Activated effector memory CD4-positive, alpha-beta T cell treated with Interleukin-2 at 50 U/mL for 16 hours (primary cell): ENCODE measurements at places on chromosomes 5 and 9.

GRCh38 chr5:35771839-35772238 lies 84.9 kb upstream of the IL7R start:
- no peak for DNase-seq

- no peak for DNase-seq
These were observed 88.8 kb downstream of the TLE4 start for GRCh38 chr9:79660615-79661014.

DNA sequence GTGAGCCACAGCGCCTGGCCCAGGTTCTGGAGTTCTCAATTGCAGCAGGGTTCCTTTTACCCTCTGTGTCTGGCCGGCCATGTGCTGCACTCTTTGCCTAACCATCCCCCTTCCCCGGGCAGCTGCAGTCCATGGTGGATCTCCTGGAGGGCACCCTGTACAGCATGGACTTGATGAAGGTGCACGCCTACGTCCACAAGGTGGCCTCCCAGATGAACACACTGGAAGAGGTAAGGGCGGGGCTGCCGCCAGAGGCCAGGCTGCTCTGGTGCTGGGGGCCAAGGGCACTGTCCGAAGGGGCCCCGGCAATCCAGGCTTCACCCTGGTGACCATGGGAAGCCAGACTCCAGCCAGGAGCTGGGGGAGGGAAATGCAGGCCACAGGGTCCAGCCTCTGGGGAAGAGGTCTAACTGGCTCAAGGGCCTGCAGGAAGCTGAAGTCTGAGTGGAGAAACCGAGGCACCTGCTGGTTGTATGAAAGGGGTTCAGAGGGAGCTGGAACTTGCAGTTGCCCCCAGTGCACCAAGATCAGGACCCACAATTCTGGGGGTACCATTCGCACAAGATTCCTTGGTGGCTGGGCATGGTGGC lies 18.1 kb downstream of the OLFML2A start:
- no peak for DNase-seq

DNA sequence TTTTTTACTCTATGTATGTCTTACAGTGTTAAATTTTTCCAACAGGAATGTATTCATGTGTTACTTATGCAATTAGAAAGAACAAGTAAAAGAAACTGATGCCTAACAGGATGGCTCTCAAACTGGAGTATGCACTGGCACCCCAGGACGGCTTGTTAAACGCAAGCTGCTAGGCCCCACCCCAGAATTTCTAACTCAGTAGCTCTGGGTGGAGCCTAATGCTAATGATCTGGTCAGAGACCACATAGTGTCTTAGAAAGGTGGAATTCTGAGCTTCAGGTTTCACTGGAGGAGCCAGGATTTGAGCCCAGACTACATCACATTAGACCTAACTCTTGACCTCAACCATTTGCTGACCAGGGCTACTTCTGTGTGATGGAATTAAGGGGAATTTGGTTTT lies 34.4 kb downstream of the SHC3 start:
- DNase-seq: no peak

DNA sequence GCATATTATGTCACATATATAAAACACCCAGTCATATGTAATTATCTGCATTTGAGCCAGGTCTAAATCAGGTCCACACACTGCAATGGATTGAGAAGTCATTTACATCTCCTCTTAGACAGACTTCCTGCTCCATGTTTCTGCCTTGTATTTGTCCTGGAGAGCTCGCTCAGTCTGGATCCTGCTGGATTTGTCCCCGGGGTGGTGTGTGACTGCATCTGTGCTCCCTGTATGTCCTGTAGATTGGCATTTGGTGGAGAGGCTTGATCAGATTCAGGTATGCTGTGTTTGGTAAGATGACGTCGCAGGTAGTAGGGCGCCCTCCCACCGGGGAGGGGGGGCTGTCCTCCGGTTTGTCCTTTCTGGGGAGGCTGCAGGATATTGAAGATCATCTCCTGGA lies 33.6 kb upstream of the IER5L start:
- no peak for DNase-seq

DNA sequence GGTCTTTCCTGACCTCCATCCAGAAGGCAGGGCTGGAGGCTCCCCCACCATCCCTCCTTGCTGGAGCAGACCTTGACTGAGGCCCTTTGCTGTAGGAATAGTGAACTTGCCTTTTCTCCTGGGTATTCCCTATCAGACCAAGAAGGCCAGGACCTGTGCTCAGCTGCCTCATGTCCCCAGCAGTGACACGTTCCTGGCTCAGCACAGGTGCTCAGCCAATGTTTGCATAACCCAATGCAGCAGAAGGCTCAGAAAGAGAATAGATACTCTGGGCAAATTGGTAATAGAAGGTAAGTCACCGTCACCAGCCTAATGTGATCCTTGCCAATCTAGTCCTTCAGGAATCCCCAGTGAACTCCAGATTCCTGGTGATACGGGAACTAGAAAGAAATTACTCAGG lies 96.4 kb downstream of the ACTL7B start:
- no peak for DNase-seq

- no peak for DNase-seq
These were observed 37.7 kb upstream of the STXBP1 start for GRCh38 chr9:127574072-127574993.

GRCh38 chr5:35012796-35013195 lies 35.0 kb downstream of the AGXT2 start:
- DNase-seq: no peak

- DNase-seq: no peak
These were observed 22.4 kb upstream of the NREP start for GRCh38 chr5:111779260-111779921.

GRCh38 chr5:16090270-16090669 lies 89.3 kb downstream of the MARCHF11 start:
- no peak for DNase-seq

GRCh38 chr9:35594471-35594870 lies 10.6 kb upstream of the TESK1 start:
- DNase-seq: no peak

- no peak for DNase-seq
These were observed 244.0 kb downstream of the EPB41L4A start for GRCh38 chr5:112174959-112175594.

- DNase-seq: no peak
These were observed 472.7 kb upstream of the CDH9 start for GRCh38 chr5:27511061-27511460.

GRCh38 chr5:146533260-146533857 lies 17.4 kb upstream of the GPR151 start:
- peak; percentile 55 for DNase-seq

- DNase-seq: no peak
These were observed 216.5 kb upstream of the DMRT1 start for GRCh38 chr9:624935-625500.

DNA sequence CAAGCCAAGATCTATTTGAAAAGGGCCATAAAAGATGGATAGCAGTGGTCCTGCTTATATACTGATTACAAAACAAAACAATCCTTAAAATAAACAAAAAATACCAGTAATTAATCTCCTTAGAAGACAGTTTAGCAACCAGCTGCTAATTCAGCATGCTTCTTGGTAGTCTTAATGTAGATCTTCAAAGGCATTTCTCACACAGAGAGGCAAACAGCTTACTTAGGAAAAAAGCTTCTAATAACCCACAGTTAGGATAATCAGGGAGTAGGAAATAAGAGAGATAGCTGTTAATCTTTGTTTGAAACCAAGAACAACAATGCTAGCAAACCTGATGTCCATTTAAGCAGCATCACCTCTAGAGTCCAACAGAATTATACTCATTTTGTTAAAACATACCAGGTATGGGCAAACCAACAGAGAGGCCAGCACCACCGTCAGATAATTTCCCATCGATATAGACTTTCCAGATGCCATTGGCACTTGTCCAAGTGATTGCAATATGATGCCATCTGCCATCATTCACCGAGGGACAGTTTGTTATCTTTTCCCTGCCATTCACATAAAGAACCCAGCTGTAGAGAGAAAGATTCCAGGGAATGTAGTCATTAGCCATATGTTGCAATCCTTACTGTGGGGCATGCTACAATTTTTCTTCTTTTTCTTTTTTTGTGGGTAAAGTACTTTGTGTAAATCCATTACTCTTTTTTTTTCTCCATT lies 105.6 kb upstream of the TXNDC8 start:
- DNase-seq: no peak

DNA sequence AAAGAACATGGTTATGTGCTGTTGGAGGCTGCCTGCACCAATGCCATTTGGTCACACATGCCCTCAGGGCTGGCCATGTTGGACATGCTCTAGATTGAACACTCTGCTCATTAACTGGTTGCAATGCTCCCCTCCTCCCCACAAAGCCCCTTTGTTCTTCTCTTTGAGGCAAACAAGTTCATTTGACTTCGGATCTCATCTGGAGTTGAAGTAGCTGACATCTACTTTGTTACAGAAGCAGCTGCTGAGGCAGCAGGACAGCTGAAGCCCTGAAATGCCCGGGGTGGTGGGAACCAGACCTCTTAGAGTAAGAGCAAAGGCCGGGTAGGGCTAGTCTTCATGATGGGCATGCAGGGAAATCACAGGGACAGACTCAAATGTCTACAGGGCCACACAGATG lies 123.5 kb downstream of the APBA1 start:
- DNase-seq: no peak

- DNase-seq: no peak
These were observed 17.2 kb upstream of the C5orf15 start for GRCh38 chr5:133985540-133986180.

GRCh38 chr5:118883362-118883761 lies 105.0 kb downstream of the DTWD2 start:
- no peak for DNase-seq

DNA sequence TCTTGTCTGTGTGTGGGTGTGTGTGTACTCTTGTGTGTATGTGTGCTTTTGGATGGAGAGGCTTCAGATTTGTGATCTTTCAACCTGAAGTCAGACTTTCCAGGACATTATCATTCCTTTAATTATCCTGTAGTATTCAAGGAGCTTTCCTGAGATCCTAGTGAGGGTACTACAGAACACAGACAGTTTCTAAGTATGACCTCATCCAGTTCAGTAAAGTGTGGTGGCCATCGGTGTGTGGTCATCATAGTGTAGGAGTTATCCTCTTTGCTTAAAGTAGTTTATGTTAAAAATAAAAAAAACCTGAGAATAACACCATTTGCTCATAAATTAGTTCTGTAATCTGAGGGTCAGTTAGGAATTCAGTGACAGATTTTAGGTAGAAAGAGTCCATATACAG lies 478.0 kb upstream of the ACTBL2 start:
- no peak for DNase-seq

- DNase-seq: no peak
These were observed 48.0 kb downstream of the IPO11 start for GRCh38 chr5:62460578-62460983.

- no peak for DNase-seq
These were observed 3.3 kb downstream of the MAPKAP1 start for GRCh38 chr9:125703662-125704061.

GRCh38 chr9:99635032-99635431 lies 186.7 kb upstream of the NR4A3 start:
- no peak for DNase-seq

- DNase-seq: no peak
These were observed 23.4 kb downstream of the UBE2R2 start for GRCh38 chr9:33840381-33840780.

DNA sequence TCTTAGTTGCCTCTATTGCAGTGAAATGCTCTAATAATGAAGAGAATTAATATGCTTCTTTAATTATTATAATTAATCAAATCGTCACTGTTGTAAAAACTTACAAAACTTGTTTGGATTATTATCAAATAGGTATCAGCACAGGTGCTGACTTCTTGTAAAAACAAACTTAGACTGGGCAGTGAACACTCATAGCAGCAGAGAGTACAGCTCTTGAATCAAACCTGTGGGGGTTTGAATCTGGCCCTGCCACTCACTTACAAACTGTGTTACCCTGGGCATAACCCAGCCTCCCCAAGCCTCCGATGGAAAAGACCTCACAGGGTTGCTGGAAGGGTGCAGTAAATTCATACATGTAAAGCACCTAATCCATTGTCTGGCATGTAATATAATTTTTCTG lies 35.1 kb downstream of the MAP3K1 start:
- no peak for DNase-seq

- no peak for DNase-seq
These were observed 49.2 kb downstream of the ESM1 start for GRCh38 chr5:54936201-54936600.

- no peak for DNase-seq
These were observed 15.7 kb upstream of the GDA start for GRCh38 chr9:72133365-72134035.

DNA sequence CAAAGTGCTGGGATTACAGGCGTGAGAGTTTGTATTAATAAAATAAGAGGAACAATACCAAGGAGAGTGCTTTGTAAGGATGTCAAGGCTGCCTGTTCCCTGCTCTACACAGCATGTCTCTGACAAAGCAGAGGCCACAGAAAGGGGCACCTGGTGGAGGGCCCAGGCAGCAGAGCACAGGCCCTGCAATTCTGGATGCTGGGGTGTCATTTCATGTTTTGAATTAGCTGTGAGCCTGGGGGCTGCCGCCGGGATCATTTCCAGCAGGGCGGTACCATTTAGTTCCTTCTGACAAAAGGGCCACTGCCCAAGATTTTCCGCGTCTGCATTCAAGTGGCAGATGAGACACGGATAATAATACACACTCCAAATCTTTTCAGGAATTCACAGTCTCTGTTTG lies 396.9 kb downstream of the GADD45G start:
- DNase-seq: no peak

DNA sequence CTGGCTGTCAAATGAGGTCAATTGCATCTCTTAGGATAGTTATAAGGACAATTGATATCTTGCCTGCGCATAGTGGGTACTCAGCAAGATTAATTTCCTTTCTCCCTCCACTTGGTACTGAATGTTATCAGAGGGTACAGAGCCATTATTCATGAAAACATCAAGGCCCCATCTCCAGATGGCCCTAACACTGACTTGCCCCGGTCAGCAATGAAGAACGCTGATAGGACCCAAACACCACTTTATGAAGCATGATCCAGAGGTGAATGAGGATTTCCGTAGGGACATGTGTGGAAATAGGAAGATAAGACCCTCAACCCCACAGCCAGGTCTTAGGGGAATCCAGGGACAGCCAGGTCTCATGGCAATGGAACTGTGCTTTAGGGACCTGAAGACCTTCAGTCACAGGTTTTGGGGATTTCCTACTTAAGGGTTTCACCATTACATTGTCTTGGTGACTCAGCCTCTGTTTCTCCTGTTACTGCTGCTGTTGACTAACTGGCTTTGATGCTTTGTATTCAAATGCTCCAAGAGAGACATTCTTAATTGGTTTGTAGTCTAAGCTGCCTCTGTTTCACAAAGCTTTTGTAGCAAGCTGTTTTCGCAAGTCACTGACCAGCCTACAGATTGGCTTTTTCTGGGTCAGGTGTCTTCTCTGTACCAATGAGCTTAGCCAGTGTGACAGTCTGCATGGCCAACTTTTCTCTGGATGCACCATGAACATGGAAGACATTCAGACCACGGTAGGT lies 35.3 kb upstream of the IQGAP2 start:
- DNase-seq: no peak

- DNase-seq: no peak
These were observed 105.7 kb upstream of the KLF9 start for GRCh38 chr9:70519912-70520724.

DNA sequence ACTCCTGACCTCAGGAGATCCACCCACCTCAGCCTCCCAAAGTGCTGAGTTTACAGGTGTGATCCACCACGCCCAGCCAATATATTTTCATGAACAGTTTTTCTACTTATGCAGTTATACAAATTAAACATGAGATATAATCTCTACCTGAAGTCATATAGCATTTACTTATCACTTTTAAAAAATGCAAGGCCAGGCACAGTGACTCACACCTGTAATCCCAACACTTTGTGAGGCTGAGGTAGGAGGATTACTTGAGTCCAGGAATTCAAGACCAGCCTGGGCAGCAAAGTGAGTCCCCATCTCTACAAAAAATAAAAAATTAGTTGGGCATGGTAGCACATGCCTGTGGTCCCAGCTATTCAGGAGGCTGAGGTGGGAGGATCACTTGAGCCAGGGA lies 164.7 kb upstream of the LHFPL2 start:
- DNase-seq: no peak

GRCh38 chr9:134007150-134007549 lies 15.0 kb upstream of the VAV2 start:
- DNase-seq: no peak
